ENCODE measurements at places on chromosomes 6 and 20.

GRCh38 chr20:51014797-51015722, 7.8 kb downstream of the KCNG1 start:
- peak; percentile 71 for DNase-seq

GRCh38 chr6:118171852-118172251, 264.8 kb downstream of the SLC35F1 start:
- DNase-seq = no peak

DNA sequence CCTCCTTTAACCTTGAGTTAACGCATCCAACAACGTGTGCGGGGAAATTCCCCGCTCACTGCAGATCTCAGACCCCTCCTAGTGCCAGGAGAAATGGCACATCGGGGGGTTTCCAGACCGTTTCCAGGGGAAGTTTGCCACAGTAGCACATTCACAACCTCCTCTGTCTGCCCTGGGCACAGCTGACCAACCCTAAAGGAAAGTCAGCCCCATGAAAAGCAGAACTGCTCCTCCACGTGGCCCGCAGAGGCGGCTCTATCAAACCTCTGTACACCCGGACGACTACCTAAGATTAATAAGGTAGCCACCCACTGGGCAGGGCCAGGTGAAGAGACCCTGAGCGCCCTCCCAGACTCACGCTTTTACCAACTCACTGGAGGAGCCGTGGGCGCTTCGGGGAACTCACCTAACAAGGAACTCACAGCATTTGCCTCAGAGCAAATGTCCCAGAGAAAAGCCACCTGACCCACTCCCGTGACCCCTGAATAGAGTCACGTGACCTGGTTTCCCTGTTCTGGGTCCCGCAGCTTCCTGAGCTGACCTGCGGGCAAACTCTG, 93.1 kb downstream of the PRND start:
- no peak for DNase-seq

DNA sequence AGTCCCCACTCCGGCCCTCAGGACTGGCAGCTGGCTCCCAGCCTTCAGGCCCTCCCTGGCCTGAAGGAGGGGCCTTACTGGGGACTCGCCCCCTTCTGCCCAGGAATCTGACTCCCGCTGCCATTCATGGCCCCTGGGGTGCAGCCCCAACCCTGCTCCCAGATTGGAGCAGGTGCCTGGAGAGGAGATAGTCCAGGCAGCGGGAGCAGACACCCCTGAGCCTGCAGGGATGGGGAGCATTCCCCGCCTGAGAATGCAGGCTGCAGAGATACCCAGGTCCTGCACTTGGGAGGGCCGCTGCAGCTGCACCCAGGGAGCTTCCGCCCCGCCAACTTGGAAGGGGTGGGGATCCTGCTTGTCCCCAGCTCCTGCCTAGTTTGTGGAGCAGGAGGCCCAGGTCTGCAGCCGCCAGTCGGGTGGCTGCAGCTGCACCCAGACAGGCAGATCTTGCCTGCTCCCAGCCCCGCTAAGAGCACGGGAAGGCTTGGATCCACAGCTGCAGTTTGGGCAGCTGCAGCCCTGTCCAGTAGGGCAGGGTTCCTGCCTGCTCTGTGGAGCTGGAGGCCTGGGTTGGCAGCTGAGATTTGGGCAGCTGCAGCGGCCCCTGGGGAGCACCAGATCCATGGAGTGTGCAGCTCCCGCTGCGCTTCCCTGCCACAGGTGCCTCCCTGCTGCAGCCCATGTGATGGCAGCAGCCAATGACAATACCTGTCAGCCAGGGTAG, 5.2 kb downstream of the GTSF1L start:
- DNase-seq = no peak

- no peak for DNase-seq
These were observed 9.7 kb downstream of the ASF1A start for GRCh38 chr6:118903691-118904090.

GRCh38 chr6:53641348-53641747, 24.2 kb downstream of the KLHL31 start:
- no peak for DNase-seq

- DNase-seq = no peak
These were observed 100.8 kb downstream of the CAP2 start for GRCh38 chr6:17494177-17494576.

GRCh38 chr6:35931120-35931561, 10.2 kb upstream of the SRPK1 start:
- DNase-seq = no peak

DNA sequence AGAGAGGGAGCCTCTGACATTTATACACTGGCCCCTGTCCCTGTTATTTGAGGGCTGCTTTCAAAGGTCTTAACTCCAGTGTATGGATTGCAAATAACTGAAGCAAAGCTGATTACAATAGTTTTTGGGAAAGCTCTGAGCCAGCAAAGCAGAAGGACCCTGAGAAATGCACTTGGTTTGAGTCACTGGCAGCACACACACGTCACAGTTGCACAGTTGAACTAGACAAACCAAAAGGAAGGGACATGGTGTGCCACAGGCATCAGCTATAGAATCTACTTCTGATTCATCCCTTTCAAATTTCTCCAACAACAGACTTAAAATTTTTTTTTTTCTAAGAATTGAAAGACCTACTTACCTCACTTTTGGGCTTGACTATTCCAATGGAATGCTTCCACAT, 56.4 kb downstream of the SNRNP48 start:
- no peak for DNase-seq

GRCh38 chr6:124791156-124791555, 171.1 kb upstream of the RNF217 start:
- DNase-seq = no peak

GRCh38 chr6:85436939-85437495, 12.9 kb upstream of the NT5E start:
- DNase-seq = peak; percentile 10

GRCh38 chr20:51077686-51078060, 54.8 kb upstream of the KCNG1 start:
- DNase-seq = no peak

DNA sequence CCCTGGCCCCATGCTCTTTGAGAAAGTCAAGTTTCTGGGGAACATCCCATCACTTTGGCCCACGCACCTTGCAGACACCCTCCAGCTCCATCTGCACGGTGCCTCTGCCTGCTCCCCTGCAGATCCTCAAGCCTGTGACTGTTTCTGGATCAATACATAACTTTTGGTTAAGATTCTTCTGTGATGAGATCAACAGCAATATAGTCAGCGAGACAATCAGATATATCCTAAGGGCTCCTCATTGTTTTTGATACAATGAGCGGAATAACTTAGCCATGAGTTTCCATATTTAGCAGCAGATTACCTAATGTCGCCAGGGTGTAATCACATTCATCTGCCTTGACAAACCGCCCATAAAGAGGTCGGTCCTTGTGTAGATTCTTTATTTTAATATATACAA, 109.3 kb upstream of the MTHFD1L start:
- DNase-seq = no peak

DNA sequence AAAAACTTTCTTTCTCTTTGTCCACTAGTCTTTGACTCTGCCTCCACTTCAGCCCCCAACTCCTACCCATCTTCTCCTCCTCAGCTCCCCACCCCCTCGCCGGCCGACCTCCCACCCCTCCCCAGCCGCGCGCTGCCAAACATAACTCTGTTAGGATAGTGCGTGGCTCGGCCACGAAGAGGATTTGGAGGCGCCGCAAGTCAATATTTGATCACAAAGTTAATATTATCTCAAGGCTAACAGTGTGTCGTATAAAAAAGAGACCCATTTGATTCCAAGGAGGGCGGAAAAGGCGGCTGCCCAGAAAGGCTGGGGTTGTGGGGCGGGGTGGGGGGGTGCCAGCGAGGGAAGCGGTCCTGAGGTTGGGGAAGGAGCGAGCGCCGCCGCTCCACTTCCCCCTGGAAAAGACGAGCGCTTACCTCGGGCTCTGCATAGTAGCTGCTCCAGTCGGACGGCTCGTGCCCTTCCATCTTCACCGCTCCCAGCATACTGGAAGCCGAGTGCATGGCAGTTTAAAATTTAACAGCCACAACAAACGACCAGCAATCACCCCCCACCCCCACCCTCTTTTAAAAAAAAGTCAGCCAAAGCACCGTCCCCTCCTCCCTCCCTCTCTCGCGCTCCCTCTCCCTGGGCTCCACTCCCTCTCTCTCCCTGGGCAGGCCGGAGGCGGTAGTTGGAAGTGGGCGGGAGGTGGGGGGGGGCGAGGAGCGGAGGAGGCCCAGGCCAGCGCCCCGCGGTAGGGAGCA, 425 bp downstream of the FOXA2 start:
- DNase-seq = no peak

GRCh38 chr6:118768904-118769325, 117.5 kb upstream of the CEP85L start:
- no peak for DNase-seq

DNA sequence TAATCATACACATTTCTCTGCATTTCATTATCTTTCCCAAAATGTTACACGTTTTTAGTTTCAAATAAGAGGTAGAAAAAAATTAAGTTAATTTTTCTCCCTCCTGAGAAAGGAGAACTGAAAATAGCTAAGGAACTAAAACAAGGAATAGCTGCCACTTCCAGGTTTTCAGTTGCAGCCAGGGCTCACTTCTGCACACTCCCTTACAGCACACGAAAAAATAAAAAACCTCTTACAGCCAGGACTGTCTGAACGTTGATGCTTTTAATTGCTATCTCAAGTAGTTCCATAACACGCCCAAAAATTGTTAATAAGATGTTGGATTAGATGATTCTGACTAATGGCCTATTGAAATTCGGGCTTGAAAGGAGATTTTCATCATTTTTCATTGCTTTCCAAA, 153.7 kb upstream of the THBS2 start:
- DNase-seq = no peak

- DNase-seq = no peak
These were observed 3.0 kb downstream of the NR2E1 start for GRCh38 chr6:108168501-108169463.

GRCh38 chr20:30812739-30813411, 444.6 kb upstream of the DEFB115 start:
- DNase-seq = no peak

GRCh38 chr6:25302151-25302550, 23.0 kb downstream of the CARMIL1 start:
- DNase-seq = no peak

DNA sequence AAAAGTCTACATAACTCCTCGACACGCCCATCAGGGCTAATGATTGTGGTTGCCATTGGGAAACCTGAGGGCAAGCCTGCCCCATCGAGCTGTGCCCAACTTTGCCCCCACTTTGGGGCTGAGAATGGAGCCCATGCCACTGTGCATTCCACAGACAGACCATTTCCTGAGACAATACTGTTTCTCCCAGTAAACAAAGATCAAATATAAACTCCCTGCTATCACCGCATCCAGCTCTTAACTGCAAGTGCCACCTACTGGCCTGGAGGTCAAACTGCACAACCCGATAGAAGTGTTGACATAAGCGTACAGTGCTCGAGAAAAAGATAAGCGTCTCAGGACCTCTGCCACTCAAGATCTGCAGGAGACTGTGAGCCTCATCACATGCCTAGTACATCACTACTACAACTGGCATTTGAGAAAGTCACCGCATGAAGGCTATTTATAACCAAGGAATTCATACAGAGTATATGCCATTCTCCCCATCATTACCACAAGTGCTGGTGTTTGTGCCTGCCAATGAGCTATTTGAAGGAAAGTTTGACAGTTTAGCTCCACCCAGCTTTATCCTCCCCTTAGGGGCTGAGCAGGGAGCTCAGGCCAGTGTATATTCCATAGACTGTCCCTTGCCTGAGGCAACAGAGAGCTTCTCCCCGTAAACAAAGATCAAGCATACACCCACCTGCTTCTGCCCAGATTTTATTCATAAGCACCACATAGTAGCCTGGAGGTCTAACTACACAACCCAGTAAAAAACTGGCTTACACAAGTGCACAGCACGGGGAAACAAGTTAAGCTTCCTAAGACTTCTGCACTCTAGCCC, 4.5 kb upstream of the DEFB126 start:
- peak; percentile 72 for DNase-seq

GRCh38 chr20:64214952-64215351, 40.6 kb upstream of the PCMTD2 start:
- DNase-seq = no peak

DNA sequence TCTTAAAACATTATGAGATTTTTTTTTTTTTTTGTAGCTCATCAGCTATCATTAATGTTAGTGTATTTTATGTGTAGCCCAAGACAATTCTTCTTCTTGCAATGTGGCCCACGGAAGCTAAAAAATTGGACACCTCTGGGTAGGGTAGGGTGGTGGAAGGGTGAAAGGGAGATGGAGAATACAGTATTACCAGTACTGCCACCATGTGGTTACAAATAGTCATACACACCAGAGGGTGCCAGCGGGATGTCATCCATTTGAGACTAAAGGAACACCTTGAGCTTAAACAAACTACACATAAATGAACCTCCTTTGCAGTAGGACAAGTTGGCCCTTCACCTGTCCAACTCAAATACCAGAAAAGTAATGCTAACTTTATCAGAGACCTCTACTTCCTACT, 601.9 kb downstream of the HTR1B start:
- DNase-seq = peak; percentile 4

GRCh38 chr20:51391926-51392325, 150.6 kb downstream of the NFATC2 start:
- DNase-seq = no peak

DNA sequence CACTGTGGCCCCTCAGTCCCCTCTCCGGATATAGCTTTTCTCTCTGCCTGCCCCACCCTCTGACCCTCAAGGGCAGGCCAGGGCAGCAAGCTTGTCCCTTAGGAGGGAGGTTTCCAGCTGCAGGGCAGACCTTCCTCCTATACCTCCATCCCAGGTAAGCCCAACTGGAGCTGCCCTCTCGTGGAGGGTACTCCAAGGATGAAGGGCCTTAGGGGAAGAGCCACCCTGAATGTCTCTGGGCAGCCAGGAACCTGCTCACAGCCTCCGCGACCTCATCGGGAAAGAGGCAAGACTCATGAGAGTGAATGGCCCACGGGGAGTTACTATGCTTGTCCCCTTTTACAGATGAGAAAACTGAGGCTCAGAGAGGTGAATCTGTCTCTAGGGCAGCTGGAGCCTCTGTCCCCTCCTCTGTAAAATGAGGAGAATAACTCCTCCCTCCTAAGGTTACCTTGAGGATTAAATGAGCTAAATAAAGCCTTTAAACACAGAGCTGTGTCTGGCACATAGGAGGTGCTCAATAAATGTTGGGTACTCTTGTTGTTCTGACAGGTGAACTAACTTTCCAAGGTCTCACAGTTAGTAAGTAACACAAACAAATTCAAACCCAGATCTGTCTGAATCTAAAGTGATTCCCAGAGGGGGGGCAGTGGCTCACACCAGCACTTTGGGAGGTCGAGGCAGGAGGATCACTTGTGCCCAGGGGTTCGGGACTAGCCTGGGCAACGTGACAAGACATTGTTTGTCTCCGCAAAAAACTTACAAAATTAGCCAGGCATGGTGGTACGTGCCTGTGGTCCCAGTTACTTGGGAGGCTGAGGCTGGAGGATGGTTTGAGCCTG, 12.1 kb downstream of the SRXN1 start:
- DNase-seq = no peak

GRCh38 chr6:125748406-125749172, 843 bp upstream of the HEY2 start:
- no peak for DNase-seq

Measured in RKO (cell line).